ENCODE measurements at places on chromosomes 4 and X.
A peak's percentile ranks its signal among the peaks of the same experiment; 100 is the strongest.

- peak; percentile 85 for DNase-seq
These were observed 9.5 kb downstream of the RGS12 start for GRCh38 chr4:3302173-3302785.

- DNase-seq = no peak
These were observed 19.8 kb downstream of the KLHL34 start for GRCh38 chrX:21638311-21638710.

DNA sequence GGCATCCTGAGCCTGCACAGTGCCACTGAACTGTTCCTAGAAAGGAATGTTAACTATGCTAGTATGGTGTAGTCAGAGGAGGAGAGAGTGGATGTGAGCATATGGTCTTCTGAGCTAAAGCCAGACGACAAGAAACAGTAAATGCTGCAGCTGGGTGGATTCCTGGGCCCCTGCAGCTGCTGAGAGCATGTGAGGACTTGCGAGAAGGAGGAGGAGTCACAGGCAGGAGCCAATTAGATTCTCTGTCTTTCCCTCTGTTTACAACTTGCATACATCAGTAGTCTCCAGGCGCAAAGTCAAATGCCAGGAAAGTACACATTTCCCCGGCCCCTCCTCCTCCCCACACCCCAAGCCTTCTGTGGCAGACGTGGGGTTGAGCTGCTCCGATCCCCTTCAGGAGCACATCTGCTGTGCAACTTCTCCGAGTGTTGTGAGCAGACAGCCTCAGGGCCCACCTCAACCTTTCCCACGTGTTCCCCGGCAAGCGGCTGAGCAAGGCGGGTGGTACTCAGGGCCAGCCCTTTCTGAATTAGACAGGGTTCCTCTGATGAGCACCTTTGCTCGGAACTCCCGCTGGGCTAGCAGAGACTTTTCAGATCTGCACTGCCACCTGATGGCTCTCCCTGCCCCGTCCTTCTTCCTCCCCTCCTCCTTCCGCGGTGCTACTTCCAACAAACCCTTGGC is 108.7 kb upstream of the ATP6AP2 start:
- DNase-seq = peak; percentile 45

- no peak for DNase-seq
These were observed 16.0 kb upstream of the HPGD start for GRCh38 chr4:174538123-174538875.

DNA sequence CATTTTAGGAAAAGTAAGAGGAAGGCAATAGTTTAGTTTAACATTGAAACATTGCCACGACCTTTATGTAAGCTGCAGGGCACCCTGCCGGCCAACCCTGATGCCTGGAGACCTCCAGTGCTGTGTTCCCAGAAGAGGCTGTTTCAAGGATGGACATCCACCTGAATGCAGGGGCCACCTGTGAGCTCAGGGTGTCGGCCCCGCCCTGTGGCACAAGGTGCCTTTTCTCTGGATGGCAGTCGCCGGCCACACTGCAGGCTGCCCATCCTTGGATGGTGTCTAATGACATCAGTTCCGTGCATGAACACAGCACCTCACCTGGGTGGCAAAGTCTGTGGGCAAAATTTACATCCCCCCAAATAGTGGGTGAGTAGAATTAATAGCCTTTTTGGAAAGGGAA is 180.0 kb downstream of the AFAP1 start:
- no peak for DNase-seq

DNA sequence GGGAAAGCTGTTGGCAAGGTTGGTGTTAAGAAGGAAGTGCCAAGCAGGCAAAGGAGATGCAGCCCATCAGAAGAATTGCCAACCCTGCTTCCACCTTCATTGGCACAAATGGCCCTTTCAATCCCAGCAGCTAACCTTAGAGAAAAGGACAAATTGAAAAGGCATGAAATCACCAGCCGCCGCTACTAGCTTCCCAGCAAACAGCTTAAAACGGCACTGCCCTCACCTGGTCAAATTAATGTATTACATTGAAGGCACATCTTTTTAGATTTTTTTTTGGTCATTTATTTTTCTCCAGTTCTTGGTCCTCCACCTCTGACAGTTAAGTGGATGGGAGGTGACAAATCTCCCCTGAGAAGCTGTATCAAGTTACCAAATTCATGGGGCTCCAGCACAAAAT is 51.0 kb upstream of the NHSL2 start:
- DNase-seq = peak; percentile 49

DNA sequence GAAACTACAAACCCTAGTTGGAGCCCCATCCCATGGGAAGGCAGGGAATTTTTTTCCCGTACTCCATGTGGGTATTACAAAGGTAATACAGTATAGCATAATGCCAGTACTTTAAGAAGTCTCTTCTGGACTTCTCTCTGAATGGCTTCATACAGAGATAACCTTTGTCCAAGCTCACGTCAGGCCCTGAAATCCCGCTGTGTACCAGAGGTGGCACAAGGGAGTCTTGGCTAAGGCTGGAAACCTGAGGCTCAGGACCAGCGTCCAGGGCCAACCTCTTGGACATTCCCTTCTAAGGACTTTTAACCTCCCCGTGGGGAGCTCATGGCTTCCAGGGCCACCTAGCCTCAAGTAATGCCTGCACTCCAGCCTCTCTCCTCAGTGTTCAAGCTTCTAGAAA is 338.9 kb upstream of the FAM241A start:
- DNase-seq = no peak

- DNase-seq = no peak
These were observed 51.6 kb upstream of the IL2 start for GRCh38 chr4:122508083-122508482.

DNA sequence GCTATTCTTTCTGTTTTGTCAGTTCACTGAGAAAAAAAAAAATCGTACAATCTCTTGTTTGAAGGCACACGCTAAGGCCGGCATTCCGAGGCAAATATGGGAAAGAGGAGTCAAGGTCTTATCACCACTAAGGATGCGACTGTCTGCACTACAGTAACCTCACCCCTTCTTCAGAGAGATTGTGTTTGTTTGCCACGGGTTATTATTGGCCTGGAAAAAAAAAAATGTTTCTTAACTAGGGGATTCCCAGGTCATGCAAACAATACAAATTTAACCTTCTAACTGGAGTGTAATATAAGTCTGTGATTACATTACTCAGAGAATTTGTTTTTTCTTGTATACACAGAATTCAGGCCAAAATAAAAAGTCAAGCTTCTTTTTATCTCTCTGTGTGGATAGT is 168.3 kb downstream of the TMA16 start:
- no peak for DNase-seq

DNA sequence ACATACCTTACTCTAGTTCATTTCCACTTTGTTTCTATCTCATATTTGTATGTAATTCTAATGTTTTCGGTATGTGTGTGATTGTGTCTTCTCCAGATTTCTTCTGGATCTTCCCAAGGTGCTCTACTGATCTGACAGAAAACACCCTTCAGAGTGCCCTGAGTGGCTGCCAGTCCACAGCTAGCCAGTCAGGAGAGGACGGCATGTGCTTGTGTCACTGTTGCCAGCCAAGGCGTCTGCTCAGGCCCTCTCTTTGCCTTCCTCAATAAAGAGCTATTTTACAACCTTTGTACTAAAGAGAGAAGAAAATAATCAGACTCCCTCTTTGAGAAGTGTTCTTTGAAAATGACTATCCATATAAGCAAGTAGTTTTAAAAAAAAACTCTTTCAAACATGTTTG is 29.0 kb downstream of the CD99L2 start:
- no peak for DNase-seq

GRCh38 chrX:123731258-123731986 is 1.4 kb downstream of the THOC2 start:
- DNase-seq = no peak

GRCh38 chr4:87745064-87745807 is 54.1 kb upstream of the IBSP start:
- DNase-seq = no peak

- no peak for DNase-seq
These were observed 4.5 kb downstream of the DDX3X start for GRCh38 chrX:41338436-41338835.

DNA sequence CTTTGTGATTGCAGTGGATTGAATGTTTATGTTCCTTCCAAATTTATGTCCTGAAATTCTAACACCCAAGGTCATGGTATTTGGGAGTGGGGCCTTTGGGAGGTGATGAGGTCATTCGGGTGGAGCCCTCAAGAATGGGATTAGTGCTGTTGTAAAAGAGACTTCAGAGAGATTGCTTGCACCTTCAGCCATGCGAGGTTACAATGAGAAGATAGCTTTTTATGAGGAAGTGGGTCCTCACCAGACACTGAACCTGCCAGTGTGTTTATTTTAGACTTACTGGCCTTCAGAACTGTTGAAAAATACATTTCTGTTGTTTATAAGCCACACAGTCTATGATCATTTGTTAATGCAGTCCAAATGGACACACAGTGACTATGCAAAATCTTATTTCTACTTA is 161.0 kb upstream of the GPRIN3 start:
- no peak for DNase-seq

- DNase-seq = no peak
These were observed 339.9 kb downstream of the MAPK10 start for GRCh38 chr4:86019906-86020305.

- no peak for DNase-seq
These were observed 3.9 kb downstream of the RIPPLY1 start for GRCh38 chrX:106899276-106899675.

DNA sequence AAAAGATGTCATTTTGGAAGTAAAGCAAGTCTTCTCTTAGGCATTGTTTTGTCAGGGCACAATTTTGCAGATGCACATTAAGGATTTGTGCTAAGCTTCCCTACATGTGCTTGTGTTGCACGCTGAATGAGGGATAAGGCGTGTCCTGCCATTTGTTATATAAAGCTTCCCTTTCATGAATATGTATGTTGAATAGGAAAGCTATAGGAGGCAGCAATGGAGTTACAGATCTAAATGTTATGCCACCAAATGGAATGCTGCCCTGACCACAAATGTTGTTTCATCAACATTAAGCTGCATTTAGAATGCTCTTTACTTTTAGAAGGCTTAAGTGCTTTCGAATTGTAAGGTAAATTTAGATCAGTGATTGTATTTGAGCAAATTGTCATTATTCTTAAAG is 20.9 kb downstream of the SGMS2 start:
- no peak for DNase-seq

DNA sequence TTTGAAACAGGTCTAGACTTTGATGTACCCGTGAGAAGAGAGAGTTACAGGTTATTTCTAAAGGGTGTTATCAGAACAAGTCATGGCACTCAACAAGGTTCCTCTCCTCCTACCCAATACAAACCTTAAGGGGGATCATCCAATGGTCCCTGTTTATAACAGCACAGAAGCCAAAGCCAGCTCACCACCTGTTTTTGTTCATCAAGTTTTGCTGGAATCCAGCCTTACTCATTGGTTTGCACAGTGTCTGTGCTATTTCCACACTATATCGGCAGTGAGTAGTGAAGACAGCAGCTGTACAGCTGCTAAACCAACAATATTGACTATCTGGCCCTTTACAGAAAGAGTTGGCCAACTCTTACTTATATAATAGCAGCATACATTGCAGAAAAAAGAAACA is 262.1 kb upstream of the STS start:
- DNase-seq = no peak

- no peak for DNase-seq
These were observed 126.9 kb downstream of the CBLL2 start for GRCh38 chrX:22399437-22400192.

GRCh38 chr4:153905231-153905630 is 116.3 kb upstream of the SFRP2 start:
- DNase-seq = no peak

- no peak for DNase-seq
These were observed 255.4 kb downstream of the SPANXN1 start for GRCh38 chrX:145502670-145503069.

DNA sequence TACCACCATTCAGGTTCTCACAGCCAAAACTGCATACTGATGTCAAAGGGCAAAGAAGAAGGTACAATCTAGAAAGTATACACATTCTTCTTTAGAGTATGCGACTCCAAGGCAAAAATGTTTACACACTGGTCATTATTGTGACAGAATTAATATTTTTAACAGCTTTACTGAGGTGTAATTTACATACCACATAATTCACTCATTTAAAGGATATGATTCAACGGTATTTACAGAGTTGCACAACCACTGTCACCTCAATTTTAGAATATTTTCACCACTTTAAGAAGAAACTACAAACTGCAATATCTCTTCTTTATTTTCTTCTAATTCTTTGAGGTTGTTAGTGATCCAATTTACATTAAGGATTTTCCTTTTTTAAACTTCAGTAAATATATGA is 325.4 kb upstream of the SMIM31 start:
- DNase-seq = no peak

DNA sequence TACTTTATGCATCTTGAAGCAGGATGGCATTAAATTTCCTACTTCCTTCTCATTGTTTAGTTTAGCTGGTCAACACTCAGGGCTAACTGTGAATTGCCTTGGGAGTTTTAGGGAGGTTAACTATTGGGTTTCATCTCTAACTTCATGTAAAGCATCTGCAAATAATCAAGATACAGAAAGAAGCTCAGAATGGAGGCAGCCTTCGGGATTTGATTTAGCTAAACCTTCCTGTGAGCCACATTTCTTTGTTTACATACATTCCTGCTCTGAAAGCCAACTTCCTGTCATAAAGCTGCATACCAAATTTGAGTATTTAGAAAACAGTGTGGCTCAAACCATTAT is 131.7 kb upstream of the PCDH18 start:
- DNase-seq = no peak

GRCh38 chrX:57289089-57289488 is 2.6 kb downstream of the FAAH2 start:
- DNase-seq = no peak

DNA sequence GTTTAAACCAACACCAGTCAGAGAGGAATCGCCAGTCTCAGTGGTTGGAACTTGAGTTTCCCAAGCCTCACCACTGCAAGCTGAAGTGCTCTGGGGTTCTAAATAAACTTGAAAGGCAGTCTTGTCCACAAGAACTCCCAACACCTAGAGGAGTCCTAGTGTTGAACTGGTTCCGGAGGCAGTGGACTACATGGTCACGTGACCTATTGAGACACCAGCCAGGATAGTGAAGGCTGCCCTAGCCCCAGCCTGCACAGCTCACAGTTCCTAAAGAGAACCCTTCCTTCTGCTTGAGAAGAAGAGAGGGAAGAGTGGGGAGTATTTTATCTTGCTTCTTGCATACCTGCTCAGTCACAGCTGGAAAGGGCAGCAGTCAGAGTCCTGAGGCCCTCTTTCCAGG is 1012.7 kb upstream of the ADGRL3 start:
- no peak for DNase-seq

DNA sequence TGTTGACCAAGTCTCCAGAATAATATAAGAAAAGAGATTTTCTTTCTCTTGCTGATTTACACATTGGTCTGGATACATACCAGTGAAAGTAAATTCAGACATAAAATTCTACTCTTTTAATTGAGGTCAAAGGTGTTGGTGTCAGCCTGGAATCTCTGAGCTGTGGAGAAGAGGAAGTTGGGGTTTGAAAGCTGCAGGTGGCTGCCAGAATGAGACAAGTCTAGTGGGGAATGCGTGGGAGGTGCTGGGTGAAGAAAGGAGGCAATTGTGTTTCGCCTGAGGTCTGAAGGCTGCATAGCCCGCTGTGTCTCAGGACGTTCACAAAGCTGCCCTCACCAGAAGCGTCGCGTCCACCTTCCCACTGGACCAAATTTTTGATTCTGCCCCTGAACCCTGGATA is 31.2 kb downstream of the PHEX start:
- DNase-seq = no peak

- DNase-seq = no peak
These were observed 984.9 kb upstream of the INTU start for GRCh38 chr4:126647756-126648397.
